Activated naive CD4-positive, alpha-beta T cell treated with anti-CD3 and anti-CD28 coated beads for 36 hours (primary cell): ENCODE measurements at places on chromosomes 2 and 18. TPM values are rescaled to one million over a fixed set of nuclear protein-coding genes. Genes with fewer than 3 reads are reported as not detected.

DNA sequence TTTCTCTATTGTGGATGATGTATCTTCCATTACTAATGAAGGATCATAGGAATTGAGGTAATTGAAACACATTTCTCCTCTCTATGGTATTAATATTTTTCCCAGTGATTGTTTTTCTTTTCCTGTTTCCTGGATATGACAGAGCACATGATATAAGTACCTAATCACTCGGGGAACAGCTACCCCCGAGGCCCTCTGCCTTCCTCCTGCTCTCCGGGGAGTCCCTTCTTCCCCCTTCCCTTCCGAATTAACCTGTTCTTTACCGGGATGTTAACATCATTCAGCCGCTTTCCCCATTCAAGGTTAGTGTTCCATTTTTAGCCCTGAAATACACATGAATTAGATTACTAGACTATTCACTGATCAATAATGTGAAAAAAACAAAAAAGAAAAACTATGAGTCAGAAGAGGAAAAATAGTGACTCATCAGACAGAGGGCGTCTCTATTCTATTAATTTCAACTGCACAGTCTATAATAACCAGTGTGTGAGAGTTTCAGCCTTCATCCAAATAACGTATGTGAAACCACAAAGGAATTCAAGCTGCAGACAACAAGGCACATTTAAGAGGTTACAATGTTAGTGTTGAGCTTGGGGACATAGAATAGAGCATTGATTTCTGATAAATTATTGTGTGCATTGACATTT lies 450.8 kb downstream of the DLGAP1 start:
- no peak for DNase-seq

DNA sequence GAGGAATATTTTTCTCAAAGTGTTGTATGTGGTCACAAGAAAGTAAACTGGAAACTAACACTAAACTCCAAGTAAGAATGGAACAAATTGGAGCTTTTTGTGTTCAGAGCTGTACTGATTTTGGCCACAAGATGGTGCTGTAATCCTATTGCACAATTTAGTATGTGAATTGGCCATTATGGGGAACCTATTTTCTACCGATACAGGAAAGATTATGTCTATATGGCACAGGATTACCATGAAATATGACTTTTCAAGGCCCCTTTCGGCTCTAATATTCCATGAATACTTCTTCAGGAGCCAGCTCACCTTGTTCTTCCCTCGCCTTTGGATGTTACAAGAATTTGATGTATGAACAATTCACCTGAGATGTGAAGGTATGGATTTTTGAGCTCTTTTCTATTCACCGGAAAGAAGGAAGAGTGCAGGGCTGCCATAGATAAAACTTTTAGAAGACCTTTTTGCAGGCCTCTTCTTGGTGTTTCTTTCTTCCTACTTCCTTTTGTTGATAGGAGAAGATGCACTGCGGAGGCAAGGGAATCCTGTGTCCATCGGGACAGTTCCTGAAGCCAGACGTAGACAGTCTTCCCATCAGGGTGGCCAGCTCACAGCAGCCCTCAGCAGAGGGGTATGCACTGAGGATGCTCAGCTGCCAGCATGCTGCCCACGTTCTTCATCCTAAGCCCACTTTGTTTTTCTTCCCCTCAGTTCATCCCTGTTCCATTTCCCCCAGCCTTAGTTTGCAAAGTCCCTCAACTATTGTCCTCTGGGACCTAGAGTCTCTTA lies 13.3 kb downstream of the MRPL44 start:
- peak; percentile 77 for DNase-seq

DNA sequence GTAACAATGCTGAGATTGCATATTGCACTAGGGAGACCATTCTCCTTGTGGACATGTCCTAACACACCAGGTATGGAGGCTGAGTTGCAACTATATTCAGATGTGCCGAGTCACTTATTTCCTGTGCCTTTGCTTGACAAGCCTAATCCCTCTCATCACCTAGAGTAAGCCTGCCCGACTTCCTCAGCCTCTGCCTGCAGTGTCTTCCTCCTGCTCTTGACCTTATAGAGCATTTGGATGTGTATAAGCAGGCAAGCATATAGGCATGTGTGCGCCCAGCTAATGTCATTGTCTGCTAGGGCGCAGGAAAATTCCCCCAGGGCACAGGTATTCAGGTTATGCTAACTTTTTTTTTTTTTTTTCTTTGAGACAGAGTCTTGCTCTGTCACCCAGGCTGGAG lies 316.9 kb downstream of the CDH2 start:
- DNase-seq = no peak

DNA sequence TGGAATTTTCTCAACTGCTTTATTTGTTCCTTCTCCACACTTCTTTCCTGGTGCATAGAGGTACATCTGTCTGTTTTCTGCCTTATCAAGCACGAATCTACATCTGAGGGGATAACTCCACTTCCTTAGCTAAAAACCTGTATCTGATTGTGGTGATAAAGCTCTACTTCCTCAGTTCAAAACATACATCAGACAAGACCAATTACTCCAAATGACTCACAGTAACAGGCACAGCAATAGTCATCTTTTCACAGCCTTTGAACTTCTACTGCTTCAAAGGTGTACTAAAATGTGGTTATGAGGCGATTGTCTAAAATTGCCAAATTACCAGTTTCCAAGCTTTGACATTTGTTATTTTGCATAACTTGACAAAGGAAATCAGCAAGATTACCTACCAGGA lies 803.6 kb upstream of the ZEB2 start:
- no peak for DNase-seq

GRCh38 chr18:49075681-49076080 lies 124.9 kb upstream of the SMAD7 start:
- no peak for DNase-seq

The LOXHD1 gene
- not detected for total RNA-seq

The ANKRD62 gene
- not detected for total RNA-seq

GRCh38 chr2:172555272-172555521 lies 693 bp upstream of the PDK1 start:
- no peak for DNase-seq
